ENCODE measurements at places on chromosomes 2 and 18.

- DNase-seq, result no peak
Observed at GRCh38 chr2:239910851-239911640, 114.1 kb downstream of the NDUFA10 start.

DNA sequence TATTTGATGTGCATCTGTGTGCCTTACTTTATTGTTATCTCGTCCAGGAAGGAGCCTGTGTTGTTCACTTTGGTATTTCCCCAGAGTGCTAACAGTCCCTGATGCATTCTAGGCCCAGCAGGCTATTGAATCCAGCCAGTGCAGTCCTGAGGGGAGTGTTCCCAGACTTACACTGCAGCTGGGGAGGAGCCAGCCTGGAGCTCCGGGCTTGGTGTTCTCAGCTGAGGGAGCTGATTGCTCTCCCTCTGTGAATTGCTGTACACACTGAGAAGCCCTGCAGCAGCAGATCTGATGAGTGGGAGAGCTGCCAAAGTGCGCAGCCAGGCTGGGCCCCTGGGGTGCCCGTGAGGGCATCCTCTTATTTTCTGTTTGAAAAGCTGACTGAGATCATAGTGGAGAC lies 159.2 kb downstream of the GALNT3 start:
- no peak for DNase-seq

DNA sequence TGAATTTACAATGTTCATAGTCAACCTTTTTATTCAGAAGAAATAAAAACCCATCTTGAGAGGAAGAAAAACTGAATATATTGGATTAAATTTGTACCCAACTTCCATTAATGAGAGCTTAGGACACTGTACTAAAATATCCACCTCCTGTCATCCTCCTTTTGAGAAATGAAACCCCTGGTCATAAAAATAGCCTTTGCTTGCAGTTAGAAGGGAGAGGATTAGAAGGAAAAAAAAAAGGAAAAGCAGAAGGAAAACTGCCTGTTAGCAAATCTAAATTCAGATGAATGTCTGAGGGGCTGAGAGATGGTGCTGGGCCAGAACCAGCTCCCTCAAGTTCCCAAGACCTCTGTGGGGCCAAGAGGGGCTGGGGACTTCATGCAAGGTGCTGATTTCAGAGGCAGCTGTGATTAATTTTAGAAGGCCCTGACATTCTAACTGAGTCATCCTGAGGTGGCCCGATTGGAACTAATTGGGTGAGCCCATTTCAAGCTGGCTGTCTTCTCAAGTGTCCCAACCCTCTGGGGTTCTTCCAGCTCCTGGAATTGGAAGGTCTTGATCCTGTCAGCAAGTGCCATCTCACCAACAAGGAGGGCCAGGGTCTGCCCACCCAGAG lies 38.4 kb upstream of the BIN1 start:
- DNase-seq, result no peak

GRCh38 chr18:36328385-36328858 lies 30.9 kb downstream of the FHOD3 start:
- no peak for DNase-seq

DNA sequence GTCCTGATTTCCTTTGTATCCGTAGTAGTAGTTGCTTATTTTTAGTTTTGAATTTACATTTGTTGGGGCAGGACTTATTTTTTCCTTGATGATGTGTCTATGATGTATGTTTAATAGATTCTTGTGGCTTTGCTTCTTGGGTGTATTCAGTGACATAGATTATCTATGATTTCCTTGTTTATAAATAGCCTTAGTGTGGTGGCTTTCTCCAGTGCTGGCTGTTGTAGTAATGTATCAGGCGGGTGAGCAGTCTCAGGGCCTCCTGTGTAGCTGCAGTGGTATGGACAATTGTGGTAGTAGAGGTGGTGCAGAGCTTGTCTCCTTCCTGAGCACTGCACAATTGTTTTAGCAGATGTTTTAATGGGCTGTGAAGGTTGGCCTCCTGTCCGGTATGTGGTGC lies 60.5 kb downstream of the SMCHD1 start:
- no peak for DNase-seq

DNA sequence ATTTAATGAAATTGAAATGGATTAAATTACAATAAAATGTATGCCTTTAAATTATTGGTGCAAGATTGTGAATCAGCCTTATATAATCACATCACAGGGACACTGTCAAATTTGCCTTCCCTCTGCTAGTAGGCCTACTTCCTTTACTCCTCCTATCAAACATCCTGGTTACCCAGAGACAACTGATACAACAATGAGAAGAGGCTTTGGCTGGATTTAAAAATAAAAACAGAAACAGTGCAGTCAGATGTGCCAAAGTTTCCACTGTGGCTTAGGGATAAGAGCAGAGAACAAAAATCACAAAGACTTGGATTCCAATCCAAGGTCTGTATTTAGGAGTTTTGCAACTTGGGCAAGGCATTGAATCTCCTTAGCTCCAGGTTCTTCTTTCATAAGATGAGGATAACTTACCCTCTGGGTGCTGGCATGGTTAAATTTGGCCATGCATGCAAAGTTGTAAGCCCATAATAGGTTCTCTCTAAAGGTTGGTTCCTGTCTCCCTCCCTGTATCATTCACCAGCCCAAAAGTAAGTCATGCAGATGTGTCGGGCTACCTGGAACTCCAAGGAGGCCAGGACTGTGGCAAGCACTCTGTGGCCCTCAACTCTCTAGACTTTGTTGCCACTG lies 99.3 kb upstream of the LRATD1 start:
- DNase-seq, result no peak

DNA sequence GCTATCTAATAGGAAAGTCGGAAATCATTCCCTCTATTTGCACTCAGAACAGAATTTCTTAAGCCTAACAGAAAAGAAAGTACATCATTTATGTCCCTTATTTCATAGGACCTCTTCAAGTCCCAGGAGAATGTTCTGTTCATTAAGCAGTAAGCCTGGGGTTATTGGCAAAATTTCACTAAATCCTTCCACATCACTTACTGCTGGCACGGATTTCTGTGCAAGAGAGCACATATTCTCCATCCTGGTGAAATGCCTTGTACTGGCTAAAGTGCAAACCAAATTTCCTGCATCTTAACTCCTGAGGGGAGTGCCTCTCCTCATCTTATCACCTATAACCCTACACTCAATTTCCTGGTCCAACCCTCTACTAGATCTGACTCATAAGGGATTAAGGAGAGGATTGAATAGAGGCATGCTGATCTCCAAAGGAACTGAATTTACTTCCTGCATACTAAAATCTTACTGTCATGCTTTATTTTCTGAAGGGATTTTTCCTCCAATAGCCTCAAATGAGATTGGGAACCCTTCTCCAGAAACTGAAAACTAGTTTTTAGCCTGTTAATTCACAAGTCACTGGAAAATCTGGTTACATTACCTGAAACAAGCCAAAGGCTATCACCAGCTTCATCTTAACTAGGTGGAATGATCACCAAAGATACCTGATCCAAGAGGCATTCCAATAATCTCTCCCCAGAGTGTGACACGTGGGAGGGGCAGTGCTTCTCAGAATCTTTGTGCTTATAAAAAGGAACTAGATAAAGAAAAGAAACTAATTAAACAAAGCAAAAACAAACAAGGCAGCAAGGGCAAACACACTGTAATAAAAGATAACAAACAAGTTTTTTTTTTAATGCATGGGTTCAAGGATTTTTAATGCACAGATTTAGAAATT lies 311.1 kb downstream of the NR4A2 start:
- no peak for DNase-seq

GRCh38 chr2:198571393-198571792 lies 767.0 kb downstream of the PLCL1 start:
- no peak for DNase-seq

GRCh38 chr2:216539120-216539519 lies 40.5 kb downstream of the RPL37A start:
- DNase-seq, result no peak

DNA sequence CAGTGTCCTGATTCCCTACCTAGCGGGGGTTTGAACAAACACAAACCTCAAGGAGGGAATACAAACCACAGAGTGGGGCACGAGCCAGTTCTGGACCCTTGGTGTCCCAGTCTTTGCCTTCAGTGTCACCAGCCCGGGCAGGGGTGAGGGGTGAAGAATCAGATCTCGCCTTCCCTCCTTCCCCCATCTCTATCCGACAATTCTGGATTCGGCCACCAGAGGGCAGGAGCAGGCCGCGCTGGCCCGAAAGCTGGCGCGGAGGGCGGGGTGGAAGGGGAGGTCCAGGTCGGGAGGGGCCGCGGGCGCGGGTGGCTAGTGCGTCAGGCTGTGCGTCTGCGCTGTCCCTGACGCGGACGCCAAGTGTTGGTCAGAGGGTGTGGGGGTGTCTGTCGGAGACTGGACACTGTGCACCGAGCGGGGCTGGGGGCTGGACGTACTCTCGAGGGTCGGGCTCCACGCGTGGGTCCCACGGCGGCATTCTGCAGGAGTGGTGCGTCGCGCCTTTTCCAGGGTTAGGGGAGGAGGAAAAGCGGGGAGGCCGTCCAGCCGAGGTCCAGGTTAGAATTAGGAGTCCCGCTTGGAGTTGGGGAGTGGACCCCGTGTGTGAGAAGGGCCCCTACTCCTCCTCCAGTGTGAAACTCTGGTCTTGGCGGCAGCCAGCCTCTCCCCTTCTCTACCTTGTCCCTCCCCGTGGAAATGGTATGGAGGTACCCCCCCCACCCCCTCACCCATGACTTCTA lies 2.9 kb upstream of the CRYBA2 start:
- peak; percentile 78 for DNase-seq

DNA sequence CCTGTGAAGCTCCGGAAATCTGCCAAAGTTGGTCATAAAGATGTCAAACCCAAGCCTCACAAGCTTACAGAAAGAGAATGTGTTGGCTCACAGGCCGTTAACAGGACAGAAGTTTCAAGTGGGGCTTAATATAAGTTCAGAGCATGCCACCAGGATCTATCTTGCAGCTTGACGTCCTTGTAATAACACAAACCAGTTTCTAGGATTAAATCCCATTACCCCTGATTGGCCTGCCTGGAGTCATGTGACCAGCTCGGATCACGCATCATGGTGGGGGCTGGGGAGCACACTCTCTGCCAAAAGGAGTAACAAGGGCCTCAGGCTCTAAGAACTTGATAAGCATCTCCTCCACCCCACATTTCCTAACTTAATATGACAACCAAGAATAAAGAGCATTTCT lies 38.9 kb upstream of the SCG2 start:
- DNase-seq, result no peak

- DNase-seq, result peak; percentile 53
Observed at GRCh38 chr2:208265371-208265800, 669 bp upstream of the PIKFYVE start.

All from effector memory CD8-positive, alpha-beta T cell (primary cell).